NCI-H187 (cell line): ENCODE measurements at places on chromosomes 3 and 15.

DNA sequence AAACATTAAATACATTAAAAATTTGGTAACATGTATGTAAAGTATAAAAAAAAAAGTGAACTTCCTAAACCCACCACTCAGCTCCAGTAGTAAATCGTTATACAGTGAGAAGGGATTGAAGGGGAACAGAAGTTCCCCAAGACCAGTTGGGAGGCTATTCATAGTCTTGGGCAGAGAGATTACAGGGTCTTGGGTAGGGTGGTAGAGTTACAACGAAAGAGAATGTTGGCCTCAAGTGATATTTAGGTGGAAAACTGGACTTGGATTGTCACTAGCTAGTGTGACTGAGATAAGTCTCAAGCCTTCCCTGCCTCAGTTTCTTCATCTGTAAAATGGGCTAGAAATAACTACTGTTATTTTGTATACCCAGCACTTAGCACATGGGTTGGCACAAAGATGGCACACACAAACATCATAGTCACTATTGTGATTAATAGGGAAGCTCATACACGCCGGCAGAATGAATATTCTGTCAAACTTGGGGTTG is 431 bp upstream of the YEATS2 start:
- no peak for DNase-seq

DNA sequence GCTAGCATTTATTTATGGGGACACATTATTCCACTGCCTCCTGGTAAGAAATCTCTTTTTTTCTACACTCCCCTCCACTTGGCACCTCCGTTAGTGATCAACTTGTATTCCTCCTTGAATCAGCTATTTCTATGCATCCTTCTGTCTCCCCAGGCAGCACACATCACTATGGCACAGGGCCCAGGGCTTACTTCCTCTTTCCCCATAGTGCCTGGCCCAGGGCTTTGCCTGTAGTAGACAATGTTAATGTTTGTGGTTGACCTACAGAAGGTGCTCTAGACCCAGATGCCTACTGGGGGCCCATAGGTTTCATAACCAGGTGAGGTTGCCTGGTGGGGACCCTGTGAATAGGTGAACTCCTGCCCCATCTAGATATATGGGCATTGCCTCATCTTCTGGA is 44.9 kb downstream of the EPHB1 start:
- DNase-seq = no peak

GRCh38 chr15:80266113-80266512 is 14.1 kb upstream of the CTXND1 start:
- no peak for DNase-seq

DNA sequence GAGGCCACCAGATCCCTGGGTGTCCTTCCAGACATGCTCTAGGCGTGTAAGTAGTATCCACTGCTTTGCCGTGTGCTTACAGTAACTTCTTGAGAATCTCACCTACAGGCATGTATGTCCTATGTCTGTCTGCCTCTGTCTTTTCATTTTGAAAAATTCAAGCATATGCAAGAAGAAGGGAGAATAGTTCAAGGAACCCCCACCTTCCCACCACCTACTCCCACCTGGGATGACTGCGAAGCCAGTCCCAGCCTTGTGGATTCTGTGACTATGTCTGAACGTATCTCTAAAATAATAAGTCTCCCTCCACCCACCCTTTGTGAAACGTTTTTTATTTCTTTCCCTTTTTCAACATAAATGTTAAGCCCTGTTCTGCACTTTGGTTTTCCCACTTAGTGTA is 15.0 kb downstream of the CHST13 start:
- no peak for DNase-seq

DNA sequence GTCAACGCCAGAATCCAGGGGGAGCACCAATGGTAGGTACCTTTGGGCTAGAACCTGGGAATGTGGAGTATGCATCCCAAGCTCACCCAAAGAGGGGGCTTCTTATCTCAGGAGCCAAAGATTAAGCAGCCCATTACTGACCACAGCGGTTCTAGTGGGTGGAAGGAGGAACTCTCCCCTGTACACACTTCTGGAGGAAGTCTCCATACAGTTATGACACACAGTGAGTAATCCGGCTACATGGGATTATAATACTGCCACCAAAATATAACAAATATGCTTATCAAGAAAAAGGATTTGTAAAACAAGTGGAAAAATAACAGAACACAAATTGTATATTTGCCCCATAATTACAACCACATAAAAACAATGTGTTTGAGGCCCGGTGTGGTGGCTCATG is 8.4 kb downstream of the MYO1E start:
- no peak for DNase-seq

- no peak for DNase-seq
Measured at GRCh38 chr3:4766716-4767499, 212.3 kb upstream of the BHLHE40 start.

DNA sequence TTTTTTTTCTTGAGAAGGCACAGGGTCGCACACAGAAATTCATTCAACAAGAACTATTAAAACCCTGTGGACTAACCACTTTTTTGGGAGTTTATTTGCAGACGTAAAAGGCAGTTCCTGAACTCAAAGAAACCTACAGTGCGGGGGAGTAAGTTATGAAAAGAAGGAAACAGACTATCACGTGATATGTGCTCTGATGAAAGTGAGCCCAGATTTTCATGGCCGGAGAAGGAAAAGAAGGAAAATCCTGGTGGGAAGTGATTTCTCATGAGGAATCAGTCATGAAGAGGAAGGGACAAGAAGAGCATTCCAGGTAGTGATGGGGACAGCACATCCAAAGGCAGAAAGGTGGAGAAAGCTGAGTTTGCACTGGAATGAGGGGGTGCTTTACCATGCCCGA is 26.1 kb downstream of the SEMA6D start:
- no peak for DNase-seq

DNA sequence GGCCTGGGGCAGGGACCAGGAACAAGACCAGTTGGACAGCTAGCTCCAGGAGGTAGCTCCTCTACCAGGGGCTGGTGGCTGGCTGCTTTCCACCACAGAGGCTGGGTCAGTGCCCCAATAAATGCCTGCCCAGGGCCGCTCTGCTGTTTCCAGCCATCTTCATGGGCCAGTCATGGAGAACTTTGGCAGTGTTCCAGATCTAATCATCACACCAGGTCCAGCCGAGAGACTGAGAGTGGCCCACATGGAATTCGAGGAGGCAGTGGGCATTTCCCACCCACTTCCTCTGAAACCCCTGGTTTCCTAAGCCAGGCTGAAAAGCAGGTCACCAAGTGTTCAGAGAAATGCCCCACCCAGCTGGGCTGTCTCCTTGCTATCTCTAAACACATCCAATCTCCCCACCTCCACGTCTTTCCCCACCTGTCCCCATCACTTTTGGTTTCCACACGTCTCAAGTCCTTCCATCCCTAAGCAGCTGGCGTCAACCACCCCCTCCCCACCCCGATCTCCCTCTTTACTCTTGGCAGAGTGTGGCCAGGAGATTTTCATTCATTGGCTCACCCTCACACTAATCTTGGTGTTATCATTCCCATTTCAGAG is 190.0 kb upstream of the LINGO1 start:
- DNase-seq = no peak

- DNase-seq = no peak
Measured at GRCh38 chr3:58670506-58671135, 4.0 kb upstream of the FAM3D start.

GRCh38 chr15:63358241-63359029 is 23.2 kb downstream of the CA12 start:
- DNase-seq = no peak

DNA sequence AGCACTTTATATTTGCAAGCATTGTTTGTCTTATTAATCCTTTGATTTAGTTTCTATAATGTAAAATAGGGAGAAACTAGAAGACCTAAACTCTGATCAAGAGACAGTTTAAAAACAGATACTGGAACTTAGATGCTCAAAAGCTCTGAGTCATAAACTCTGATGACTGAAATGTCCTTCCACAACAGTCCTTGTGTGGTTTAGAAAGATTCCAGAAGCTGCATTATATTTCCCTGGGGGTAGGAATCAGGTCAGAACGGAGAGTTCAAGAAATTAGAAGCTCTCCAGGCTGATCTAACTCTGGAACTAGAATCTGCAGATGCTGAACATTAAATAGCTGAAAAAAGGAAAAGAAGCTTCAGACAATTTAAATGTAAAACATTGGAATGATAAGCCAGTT is 18.3 kb upstream of the ONECUT1 start:
- DNase-seq = no peak

- no peak for DNase-seq
Measured at GRCh38 chr15:94236608-94237007, 5.2 kb downstream of the MCTP2 start.

GRCh38 chr3:37170513-37170912 is 3.9 kb downstream of the LRRFIP2 start:
- no peak for DNase-seq

DNA sequence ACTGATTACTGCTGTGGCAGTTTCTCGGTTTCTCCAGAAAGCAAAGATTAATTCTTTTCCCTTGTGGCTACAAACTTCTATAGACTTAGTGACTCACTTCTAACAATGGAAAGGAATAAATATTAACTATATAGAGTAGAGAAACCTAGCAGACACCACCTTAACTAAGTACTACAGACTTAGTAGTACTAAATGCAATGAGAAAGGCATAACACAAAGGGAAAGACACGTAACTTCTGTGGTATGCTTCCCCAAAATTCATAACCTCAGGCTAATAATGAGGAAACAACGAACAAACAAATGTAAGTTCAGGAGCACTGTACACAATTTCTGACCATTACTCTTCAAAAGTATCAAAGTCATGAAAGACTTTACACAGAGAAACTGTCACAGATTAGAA is 31.2 kb downstream of the ATG3 start:
- no peak for DNase-seq

DNA sequence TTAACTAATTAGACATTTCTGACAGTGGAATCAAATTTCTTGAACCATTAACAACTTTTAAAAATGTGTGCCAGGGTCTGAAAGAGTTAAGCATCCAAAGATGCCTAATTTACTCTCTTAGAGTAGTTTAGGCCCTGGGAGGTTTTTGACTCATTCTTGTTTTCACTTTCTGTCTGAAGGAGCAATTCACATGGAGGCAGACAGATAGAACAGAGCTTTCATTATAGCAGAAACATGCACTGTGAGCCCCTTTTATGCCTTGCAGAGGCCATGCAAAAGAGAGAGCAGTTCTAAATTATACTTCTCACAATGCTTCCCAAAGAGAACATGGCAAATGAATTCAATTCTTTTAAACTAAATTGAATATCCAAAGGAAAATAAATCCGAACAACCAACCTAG is 554.8 kb downstream of the MFSD1 start:
- DNase-seq = no peak

- no peak for DNase-seq
Measured at GRCh38 chr3:61331929-61332552, 80.8 kb upstream of the FHIT start.

DNA sequence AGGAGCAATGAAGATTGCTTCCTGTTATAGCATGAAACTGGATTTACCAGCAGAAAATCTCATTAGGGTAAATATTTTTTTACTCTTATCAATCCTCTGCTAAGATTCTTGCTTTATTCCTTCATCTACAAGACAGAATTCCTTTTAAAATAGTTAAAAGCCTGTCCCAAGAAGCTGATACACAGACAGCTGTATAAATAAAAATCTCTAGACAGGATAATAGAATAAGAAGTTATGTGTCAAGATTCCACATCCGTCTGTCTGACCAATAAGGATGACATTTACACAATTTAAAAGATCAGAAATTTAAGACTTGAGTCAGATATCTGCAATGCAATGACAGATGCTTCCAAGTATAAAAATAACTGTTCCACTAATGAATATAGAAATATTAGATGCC is 57.6 kb downstream of the SSR3 start:
- DNase-seq = no peak

- DNase-seq = no peak
Measured at GRCh38 chr3:147661916-147662315, 252.8 kb downstream of the ZIC1 start.

DNA sequence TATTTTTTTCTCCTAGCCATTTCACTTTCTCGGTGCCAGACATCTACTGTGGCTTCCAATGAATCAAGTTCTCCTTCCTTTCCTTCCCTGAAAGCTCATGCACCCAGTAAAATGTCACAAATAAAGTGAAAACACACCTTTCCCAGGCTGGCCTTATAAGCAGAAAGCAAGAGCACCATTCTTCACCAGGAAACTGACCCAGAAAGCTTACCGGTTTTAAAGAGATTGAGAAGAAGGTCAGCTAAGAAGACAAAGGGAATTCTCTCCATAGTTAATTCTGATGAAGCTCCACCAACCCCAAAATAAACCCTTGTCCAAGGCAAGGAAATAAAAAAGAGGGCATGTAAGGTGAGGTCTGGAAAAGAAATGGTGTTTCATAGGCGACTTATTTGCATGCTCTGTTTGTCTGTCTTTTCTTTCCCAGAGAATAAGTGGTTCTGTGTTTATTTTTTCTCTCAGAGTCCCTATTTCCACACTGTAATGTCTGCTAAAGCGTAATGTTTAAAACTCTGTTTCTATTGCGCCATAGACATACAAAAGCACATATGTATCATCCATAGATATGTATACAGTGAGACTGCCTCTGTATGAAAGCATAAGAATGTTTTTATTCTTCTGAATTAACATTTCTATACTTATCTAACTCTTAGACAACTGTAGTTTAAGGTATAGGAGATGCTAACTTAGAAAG is 2.8 kb downstream of the LSAMP start:
- DNase-seq = no peak

GRCh38 chr3:76586471-76586870 is 453.4 kb upstream of the ROBO2 start:
- no peak for DNase-seq

DNA sequence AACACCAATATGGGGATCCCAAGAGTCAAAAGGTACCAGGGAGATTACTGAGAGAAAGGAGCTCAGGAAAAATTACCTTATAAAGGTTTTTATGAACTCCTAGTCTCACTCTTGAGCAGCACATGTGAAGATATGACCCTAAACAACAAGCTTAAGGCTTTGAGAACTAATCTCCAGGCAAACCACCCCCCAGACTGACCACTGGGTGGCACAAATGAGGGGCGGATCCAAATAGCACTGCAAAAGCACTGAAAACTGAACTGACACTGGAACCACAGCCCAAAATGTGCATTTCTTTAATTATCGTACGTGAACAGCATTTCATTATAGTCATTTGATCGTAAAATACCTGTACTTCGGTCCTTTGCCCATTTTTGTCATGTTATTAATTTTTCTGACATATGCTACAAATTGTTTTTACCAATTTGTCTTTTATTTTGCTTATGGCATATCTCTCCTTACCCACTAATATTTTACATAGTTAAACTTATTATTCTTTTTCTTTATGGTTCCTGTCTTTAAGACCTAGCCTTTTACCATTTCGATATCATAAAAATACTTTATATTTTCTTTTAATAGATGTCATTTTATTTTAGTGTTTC is 31.5 kb upstream of the TFDP2 start:
- DNase-seq = no peak

DNA sequence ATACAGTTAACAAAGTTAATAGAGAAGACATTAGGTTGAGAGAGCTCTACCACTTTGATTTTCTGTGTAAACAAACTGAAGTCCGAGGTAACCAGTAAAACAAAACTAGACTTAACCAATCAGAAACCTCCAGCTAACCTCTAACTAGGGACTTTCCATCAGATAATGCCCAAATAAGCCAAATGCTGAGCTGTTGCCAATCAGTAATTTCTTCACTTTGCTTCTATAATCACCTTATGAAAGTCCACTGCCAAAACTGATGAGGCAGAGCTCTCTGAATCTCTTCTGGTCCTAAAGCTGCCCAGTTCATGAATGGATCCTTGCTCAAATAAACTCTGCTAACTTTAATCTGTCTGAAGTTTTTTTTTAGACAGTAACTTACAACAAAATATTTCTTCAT is 448.0 kb upstream of the NECTIN3 start:
- no peak for DNase-seq
